ENCODE measurements at places on chromosomes 1 and 21.

GRCh38 chr1:159827102-159827490 lies 423 bp downstream of the SLAMF8 start:
- no peak for DNase-seq

DNA sequence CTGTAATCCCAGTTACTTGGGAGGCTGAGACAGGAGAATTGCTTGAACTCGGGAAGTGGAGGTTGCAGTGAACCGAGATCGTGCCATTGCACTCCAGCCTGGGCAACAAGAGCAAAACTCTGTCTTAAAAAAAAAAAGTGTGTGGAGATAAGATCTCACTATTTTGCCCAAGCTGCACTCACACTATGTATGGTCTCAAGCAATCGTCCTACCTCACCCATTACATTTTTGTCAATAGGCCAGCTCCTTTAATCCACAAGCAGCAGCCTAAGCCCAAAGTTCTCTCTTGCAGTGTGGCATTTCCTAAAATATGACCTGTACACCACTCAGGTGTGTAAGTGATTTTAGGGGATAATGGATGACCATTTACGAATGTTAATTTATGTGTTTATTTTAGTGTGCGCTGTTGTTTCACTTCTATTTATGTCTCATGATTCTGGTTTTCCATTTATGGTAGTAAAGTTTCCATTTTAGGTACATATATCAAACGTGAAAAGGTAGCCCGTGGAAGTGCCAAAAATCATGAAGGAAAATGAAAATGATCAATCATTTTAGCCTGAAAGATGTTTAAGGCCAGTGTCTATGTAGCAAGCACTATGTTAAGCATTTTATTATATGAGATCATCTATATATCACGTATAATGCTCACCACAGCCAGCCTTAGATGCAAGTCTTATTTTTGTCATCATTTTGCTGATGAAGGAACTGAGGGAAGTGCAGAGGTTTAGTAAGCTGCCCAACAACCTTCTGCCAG lies 5.6 kb downstream of the LCK start:
- no peak for DNase-seq

DNA sequence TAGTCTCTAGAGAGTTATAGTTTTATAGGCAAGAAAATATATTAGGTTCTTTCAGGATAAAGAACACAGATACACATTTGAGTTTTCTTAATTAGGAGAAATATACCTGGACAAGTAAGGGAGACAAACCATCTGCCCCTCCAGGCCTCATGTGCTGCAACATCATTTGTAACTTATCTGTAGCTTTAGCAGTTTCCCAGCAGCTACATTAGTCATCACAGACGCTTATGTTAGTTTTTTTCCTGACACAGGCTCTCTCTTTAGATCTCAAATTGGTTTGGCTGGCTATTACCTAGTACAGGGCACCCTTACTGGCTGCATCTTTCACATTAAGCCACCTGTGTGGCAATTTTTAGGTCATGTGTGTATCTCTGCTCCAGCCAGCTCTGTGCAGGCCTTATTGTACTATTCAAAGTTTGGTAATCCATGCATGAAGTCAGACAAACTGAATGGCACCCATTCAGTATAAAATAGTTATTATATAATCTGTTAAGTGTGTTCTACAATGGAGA lies 25.9 kb downstream of the GNPAT start:
- DNase-seq, result no peak

DNA sequence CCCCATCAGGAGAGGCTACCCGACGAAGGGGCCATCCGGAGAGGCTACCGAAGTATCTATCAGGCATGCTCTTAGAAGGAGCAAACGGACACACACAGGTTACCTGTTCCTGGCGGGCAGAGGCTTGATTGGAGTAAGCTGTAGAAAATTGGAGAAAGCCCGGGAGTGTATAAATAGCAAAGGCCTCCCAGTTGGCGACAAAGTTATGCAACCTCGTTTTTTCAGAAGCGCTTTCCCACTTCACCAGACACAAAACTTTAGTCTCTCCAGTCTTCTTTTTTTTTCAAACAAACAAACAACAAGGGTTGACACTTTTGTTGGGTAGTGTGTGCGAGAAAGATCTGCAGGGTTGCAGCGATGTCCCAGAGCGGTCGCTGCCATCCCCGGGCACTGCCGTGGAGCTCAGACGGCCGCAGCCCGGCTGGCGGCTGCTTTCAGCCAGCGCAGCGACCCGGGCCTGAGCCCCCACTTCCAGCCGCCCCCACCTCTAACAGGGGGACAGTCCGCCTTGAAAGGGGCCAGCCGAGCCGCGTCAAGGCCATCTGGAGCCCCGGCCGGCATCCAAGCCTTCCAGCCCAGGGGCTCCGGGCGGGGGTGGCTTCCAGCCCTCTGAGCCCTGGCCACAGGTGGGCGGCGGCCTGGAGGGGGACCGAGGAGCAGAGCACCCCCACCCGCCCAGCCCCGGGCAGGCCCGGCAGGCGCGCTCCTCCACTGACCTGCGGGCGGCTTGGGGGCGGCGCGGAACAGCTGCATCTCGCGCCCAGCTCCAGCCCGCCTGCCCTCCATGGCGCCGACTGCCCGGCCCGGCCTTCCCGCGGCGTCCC lies 616 bp downstream of the MCOLN3 start:
- DNase-seq, result no peak
